Left hindlimb (tissue), 1 donor: ENCODE measurements at places on chromosomes 12 and 14.

- no peak for DNase-seq
These were observed 19.2 kb upstream of the CACNA2D4 start for GRCh38 chr12:1937481-1938224.

DNA sequence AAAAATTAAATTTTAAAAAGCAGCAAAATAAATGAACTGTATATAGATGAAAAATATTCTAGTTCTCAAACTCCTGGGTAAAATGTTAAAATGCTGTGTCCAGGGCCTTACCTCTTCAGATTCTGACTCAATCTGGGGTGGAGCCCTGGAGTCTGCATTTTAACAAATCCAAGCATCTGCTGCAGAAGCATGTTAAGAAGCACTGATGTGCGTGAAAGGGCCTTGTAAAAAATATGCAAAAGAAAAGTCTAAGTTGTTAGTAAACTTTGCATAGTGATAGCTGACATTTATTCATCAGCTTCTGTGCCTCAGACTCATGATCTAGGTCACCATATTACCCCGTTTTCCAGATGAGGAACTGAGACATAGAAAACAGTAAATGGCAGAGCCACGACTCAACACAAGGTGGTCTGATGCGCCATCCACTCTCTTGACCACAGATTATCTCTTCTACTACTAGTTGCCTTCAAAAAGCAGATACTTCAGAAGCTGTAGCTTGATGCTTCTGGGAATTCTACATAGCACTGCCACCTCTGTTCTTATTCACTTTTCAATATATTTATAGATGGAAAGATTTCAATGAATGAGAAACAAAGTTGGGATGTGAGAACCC, 28.0 kb upstream of the PTCSC3 start:
- DNase-seq = no peak

DNA sequence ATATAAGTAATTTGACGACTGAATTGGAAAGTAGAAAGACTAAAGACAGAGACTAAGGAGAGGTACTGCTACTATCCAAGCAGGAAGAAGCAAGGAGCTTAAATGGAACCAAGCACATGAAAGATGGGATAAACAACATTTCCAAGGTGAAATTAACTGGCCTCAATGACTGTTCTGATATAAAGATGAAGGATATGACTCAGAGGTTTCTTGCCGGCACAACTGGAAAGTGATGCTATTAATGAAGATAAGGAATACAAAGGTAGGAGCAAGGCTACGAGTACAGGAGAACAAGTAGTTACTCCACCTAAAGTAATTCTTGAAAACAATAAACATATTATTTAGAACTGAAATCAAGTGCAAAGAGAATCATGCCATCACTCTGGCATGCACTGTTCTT, 6.4 kb downstream of the SNX6 start:
- DNase-seq = no peak

- no peak for DNase-seq
These were observed 94.4 kb downstream of the PPP2R5C start for GRCh38 chr14:101855958-101856357.

DNA sequence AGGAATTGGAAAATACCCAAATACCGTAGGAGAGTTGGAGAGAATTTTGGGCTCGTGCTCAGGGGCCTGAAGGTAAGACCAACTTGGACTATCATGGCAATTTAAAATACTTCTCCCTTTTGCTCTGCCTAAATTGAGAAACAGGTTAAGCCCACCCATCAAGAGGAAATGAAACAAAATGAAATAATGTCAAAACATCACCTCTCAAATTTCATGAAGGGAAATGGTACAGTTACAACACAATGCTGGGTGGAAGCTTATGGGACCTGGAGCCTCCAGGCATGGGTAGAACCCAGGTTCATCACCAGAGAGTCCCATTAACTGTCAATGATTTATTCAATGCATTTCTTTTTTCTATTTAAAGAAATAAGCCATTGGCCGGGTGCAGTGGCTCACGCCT, 33.7 kb downstream of the FOS start:
- DNase-seq = no peak

- DNase-seq = no peak
These were observed 29.8 kb downstream of the BRMS1L start for GRCh38 chr14:35855876-35856481.

GRCh38 chr12:30959110-30959710, 32.7 kb downstream of the TSPAN11 start:
- no peak for DNase-seq
